ENCODE measurements at places on chromosomes 11 and 22.
A peak's percentile ranks its signal among the peaks of the same experiment; 100 is the strongest.

GRCh38 chr11:66221726-66222236 lies 46.7 kb upstream of the RAB1B start:
- ATAC-seq, result peak; percentile 38

DNA sequence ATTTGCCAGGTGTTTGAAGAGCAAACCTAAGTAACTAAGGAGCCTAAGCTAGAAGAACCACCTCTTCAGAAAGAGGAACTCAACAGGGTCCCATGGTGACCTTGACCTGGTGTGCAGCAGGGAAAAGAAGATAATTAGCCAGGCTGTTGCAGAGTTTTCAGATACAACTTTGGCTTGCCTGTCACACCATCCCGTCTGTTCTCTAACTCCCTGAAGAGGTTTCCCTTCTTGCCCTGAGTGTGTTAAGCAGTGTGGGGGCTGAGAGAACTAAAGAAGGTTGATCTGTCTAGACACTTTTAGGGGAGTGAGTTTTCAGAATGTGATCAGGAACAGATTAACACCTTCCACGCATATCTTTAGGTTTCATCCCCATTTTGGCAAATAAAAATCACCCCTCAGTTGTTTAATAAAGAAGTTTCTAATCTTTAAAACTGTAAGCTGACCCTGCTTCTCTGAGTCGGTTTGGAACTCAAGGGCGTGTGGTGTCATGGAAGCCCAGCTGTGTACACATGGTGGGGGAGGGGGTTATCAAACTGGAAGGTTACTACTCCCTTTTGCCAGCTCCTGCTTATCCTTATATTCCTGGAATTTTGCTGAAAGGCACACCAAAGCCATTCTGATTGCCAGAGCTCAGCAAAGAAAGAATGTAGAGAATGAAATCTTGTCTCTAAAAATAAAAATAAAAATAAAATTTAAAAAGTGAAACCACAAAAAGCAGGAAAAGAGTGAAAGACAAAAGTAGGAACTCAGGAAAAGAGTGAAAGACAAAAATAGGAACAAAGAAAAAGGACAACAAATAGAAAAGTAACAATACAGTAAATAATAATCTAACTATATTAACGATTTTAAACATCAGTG lies 70.2 kb downstream of the DBX1 start:
- no peak for ATAC-seq

DNA sequence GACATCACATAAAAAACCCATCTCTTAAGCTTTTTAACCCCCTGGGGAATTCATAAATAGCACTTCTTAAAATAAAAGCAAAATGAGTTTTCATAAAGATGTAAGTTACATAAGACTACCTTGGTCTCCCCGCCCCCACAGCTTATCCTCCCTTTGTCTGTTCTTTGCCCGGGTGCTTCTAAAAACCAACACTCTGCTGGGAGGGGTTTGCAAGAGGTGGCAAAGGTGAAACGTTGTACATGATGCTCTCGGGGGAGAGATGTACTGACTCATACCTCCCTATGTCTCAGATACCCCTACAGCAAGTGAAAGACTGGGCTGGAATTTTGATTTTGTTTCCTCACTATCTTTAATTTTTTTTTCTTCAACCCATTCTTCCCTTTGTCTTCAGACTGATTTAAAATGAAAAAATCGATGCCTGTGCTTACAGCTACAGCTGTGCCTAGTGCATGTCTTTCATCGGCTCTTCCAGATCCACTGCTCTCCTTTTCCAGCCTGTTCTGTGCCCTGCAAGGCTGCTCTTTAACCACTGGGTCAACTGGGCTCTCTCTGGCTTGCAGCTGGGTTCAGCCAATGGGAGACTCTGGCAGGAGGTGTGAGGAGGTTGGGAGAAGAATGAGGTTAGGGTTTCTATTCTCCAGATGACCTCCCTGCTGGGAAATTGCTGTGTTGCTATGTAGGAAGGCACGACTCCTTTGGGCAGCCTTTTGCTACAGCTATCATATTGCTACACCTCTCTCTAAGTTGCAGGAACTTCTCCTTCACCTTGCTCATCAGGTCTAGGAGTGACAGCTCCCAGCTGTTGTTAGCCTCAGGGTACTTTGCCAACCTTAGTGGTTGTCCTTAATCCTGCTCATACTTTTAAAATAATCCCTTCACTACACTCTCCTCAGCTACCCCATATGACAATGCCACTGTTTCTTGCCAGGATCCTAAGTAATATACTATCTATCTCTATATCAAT lies 266.5 kb downstream of the TENM4 start:
- no peak for ATAC-seq

GRCh38 chr11:27357250-27357649 lies 5.8 kb downstream of the CCDC34 start:
- no peak for ATAC-seq

DNA sequence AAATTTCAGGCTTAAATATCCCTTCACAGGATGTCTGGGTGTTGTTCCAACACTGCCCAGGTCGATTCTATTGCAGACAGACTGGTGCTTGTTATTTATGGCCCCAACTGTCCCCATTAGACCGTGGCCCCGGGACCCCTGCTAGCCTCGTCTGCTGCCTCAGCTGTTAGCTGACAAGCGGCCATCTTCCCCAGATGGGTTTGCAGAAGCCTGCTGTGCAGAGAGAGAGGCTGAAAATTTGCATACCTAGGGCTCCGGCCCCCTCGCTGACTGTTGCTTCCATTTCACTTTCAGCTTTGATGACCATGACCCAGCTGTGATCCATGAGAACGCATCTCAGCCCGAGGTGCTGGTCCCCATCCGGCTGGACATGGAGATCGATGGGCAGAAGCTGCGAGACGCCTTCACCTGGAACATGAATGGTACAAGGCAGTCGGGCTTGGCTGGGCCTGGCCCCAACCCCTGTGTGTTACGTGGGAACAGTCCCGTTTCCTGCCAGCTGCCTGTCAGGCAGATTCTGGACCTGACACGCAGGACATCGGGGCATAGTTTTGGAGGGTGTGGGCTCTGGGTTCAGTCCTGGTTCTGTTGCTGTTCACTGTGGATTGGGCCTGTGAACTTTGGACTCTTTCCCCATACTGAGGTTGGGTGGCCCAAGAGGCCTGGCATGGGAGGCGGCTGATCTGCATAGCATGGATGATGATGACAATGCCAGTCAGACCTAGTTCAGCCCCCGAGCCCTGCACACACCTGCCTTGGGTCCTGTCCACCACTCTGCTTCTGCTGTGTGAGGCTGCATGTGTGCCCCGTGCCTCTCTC lies 16.4 kb downstream of the SMARCB1 start:
- no peak for ATAC-seq

DNA sequence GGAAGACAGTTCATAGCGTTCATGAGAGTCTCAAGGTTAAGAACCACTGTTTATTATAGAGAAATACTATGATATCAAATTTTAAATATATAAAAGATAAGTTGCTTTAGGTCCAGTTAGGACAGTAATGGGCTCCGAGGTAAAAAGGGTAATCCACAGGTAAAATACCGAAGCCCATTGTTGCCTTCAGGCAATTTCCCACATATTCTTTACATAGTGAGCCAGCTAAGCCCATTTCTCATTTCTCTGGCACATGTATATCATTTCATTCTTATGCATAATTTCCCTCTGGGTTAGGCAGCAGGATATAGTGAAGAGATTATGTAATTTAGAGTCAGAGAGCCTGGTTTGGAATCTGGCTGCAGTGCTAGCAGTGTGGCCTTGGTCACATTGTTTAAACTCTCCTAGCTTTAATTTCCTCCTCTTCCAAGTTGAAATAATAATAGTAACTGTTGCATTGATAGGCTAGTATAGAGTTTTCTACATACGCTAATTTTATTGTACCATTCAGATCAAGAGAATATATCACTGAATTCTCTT lies 7.6 kb upstream of the POU2AF1 start:
- no peak for ATAC-seq

DNA sequence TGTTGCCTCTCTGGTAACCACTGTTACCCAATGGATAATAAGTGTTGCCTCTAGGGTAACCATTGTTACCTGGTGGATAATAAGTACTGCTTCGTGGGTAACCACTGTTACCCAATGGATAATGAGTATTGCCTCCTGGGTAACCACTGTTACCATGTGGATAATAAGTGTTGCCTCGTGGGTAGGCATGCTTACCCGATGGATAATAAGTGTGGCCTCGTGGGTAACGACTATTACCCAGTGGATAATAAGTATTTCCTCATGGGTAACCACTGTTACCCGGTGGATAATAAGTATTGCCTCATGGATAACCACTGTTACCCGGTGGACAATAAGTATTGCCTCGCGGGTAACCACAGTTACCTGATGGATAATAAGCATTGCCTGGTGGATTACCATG lies 13.8 kb upstream of the NXPE4 start:
- ATAC-seq, result no peak

- no peak for ATAC-seq
These were observed 2.5 kb downstream of the CDC42EP2 start for GRCh38 chr11:65317025-65317786.

DNA sequence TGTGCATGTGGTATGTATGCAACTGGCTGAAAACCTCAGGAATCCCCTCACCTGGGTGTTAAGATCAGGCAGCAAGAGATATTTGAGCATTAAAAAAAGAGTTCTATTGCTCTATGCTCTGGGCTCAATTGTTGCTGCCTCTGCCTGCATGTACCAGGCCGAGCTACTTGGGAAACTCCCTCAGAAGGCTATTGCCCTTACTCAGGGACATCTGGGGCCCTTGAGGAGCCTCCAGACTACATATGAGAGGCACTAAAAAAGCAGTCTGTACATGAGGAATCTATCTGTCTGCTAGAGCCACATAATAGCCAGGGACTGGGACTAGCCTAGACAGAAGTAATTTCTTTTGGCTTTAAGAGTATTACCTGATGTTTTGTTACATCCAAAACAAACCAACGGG lies 120.1 kb downstream of the SWAP70 start:
- ATAC-seq, result no peak
